Amniotic epithelial cell (primary cell): ENCODE measurements at places on chromosomes 2 and 18.

DNA sequence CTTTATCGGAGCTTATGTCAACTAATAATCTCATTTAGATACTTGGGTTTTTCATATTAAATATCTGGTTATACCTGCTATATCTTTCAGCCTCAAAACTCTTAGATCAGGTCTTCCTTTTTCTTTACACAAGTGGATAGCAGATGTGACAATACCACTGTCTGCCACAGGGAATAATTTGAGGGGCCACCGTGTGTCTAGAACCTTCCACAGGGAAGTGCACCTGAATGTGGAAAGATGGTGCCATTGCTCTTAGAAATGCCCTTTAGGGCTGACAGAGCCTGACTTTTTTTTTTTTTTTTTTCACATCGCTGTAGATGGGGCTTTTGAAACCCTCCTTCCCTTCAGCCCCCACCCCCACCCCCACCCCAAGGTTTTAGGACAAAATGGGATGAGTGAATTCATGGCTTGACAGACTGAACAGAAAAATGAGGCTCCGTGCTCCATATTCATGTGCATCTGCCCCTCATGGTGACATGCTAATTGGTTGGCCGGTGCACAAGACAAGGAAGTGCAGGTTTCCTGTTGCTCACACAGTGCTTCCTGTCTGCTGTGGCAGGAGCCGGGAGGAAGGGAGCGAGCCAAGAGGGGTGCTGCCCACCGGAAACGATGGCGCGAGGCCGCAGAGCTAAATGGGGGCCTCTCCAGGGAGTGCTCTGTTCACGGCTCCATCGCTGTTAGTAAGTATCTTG, 246.0 kb downstream of the LDLRAD4 start:
- DNase-seq, result no peak

DNA sequence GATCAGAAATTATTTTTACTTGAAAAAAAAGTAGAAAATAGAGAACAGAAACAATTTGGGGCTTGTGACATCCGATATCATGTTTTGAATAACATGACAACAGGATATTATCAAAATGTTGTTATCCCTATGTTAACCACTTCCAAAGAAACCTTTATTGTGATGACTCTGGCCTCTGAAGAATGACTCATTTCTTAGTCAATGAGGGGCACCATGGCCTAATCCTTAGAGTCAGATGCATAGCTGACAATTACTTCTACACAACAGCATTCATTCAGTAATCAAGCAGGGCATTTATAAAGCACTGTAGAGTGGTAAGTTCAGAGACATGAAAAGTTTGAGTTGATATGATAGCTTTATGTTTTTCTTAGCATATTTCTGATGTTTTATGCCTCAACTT, 703.0 kb downstream of the RNF144A start:
- no peak for DNase-seq

DNA sequence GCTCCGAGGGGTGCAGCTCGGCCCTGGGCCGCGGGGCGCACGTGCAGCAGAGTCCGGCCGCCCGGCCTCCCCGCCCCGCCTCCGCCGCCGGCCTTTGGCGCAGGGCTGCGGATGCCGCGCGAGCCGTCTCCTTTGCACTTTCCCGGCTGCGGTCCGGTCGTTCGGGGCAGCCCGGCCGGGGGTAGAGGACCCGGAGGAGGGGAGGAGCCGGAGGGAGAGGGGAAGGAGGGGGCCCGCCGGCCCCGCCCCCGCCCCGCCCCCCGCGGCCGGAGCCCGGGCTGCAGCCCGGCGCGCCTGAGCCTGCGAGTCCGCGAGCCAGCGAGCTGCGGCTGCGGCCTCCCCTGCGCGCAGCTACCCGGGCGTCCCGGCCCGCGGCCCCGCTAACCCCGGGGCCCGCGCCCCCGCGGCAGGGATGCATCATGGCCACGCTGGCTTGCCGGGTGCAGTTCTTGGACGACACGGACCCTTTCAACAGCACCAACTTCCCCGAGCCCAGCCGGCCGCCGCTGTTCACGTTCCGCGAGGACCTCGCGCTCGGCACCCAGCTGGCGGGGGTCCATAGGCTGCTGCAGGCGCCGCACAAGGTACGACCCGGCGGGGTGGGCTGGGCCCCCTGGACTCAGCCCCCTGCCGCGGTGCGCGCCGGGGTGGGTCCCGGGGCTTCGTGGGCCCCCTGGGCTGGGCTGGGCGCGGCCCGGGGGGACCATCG, at the start of gene FHOD3:
FHOD3 (plus strand) TSS at position 297 of the 709 bp plus-strand sequence; CDS start at position 420, 123 bp downstream.
- DNase-seq, result peak; percentile 69

- DNase-seq, result no peak
Observed at GRCh38 chr2:136572335-136572734, 193.0 kb upstream of the THSD7B start.

DNA sequence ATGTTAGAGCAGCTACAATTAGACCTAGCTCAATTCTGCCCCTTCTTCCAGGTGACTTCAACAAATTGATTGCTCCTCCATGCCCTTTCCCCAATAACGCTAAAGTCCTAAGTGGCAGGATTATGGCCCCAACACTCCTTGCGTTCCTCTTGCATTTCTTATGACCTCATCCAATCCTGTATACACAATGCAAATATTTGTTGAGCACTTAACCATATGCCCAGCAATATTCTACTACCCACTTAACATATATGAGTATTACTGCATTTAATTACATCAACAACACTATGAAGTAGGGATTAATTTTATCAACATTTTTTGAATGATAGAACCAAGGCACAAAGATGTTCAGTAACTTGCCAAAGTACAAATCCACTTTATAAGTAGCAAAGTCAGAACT, 54.2 kb upstream of the ACVR2A start:
- DNase-seq, result no peak

DNA sequence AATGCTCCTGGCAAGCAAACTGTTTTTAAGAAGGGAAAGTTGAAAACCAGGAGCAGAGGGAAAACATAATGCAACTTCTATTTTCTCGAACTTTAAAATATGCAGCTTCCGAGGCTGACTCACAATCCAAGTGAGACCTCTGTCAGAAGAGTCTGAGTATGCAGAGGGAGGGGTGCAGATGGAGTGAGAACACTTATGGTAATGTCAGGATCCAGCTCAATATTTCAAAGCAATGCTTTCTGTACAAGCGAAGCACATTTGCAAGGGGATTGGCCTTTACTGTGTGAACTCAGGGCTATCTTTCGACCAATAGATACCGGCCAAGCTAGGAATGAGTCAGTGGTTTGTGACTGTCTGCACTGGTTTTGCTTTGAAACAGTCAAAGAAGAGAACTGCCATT, 242.7 kb downstream of the CNTNAP5 start:
- DNase-seq, result peak; percentile 98

GRCh38 chr2:144559242-144559641, 39.3 kb upstream of the ZEB2 start:
- DNase-seq, result no peak
